ENCODE measurements at places on chromosomes 1 and 21.

- no peak for DNase-seq
These were observed 687.7 kb upstream of the ADGRL4 start for GRCh38 chr1:79694241-79694640.

GRCh38 chr1:160891474-160891873, 6.5 kb upstream of the ITLN1 start:
- DNase-seq, result no peak

GRCh38 chr1:181134543-181135436, 46.3 kb downstream of the IER5 start:
- peak; percentile 73 for DNase-seq

DNA sequence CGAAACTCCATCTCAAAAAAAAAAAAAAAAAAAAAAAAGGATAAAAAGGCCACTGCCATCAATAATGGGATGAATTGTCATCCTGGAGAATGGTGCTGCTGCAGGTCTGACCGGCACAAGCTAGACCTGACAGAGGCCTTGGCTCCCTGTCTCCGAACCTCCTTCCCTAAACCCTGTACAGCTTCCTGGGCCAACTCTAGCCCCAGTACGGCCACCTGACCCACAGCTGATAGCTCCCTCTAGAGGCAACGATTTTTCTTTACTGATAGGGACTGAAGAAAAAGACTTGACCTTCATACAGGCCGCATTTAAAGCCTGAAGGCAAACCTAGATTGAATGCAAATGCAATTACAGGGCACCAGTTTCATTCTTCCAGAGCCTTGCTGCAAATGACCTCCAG, 30.7 kb downstream of the NOL9 start:
- DNase-seq, result no peak

DNA sequence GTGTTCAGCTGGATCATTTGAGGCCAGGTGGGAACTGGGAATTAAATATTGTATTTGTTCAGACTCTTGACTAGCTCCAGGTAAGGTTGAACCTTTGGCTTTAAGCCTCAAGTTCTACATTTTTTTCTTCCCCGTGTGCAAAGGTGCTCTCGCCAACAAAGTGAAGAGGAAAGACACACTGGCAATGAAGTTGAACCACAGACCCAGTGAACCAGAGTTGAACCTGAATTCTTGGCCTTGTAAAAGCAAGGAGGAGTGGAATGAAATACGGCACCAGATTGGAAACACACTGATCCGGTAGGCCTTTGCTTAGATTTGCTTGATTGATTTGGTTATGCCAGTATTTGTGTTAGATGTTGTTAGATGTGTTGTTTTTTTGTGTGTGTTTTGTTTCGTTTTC, 25.5 kb upstream of the RCC1 start:
- DNase-seq, result no peak

GRCh38 chr1:210755991-210756659, 377.8 kb downstream of the KCNH1 start:
- DNase-seq, result no peak

DNA sequence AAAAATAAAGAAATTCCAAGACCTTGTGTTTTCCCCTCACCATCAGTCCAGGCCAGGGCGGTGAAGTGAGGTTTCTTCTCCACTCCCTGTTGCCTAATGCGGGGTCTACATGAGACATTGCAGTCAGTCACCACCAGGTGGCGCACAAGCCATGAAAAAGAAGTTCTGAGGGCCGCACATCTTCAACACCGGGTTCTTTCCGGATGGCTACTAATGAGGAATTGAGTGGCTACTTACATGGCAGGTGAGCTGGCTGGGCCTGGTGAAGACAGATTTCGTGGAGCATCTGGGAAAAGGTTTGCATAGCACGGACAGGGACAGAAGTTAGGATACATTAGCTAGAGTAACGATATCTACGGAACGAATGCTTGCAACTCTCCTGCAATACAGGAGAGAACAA, 15.8 kb upstream of the S100A11 start:
- DNase-seq, result peak; percentile 74

GRCh38 chr1:186618401-186619170, 61.6 kb downstream of the PTGS2 start:
- peak; percentile 77 for DNase-seq

Data from GM10248 (cell line).